ENCODE measurements at places on chromosomes 16 and 17. TPM values are rescaled to one million over a fixed set of nuclear protein-coding genes. Genes with fewer than 3 reads are reported as not detected.

DNA sequence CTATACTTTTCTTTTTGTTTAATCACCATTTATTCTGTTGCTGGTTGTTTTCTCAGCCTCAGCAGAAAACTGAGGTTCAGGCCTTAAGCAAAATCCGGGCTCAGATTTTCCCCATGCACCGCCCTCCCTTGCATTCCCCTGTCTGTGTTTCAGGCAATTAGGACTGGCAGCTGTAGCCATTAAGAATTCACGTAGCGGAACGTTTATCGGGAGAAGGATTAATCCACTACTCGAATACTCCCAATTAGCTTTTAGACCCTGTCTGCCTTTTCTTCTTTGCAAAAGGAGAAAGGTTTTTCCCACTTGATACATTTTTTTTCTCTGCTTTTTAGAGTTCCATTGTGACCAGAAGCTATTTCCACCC lies 173.1 kb downstream of the RPTOR start:
- DNase-seq: no peak

DNA sequence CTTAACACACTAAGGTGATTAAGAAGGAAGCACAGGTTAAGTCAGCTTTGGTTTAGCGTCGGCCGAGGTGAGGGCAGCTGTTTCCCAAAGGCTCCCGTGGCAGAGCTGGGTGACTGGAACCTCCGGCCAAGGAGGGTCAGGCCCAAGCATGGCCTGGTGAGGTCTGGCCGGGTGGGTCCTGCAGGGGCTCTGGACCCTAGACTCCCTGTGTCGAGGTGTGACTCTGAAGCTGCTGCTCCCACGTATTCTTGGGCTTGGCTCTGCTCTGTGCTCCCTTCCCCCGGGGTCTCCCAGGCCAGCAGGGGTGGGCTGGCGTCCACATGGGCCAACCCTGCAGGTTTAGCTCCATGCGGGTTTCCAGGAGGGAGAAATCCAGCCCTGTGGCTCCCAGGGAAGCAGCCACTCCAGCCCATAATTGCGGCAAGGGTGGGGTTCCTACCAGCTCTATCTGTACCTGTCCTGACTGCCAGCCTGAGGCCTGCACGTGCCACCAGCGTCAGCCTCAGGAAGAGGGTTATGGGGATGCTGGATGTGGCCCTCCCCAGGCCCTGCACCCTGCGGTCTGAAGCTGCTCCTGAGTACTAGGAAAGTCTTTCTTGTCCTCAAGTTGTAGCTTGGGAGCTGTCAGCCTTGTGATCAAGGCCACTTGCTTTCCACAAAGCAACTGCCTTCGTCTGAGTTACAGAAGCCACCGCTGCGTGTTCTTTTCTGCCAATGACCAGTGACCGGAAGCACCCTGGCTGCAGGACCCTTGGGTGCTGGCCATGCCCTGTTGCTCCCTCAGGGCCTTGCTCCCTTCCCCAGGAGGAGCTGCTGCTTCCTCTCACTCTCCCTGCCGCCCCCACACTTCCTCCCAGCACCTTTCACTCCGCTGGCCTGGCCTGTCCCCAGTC lies 4.8 kb downstream of the CDK5R1 start:
- no peak for DNase-seq

TGFB1I1 gene
- total RNA-seq: 46.9 TPM

- DNase-seq: peak; percentile 93
Measured at GRCh38 chr17:40550608-40551007, 14.7 kb downstream of the CCR7 start.

SPNS2 gene
- under 0.01 TPM for total RNA-seq

- no peak for DNase-seq
Measured at GRCh38 chr16:35194681-35195080, 1735.3 kb downstream of the TP53TG3F start.

DNA sequence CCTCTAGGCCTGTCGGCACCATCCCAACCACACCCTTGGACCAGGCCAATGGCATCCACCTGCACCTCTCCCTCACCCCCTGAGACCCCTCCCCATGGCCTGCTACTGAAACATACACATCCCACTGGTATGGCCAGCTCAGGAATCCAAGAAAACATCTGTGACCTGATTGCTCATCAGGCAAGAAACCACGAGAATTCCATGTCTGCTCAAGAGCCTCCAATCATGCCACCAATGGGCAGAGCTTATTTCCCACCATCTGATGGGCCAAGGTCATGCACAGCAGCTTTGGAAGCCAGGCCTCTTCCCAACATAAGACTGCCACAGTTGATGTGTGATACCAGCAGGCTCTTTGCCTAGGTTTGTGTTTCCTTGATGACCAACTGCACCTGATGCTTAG lies 190.1 kb downstream of the C16orf78 start:
- no peak for DNase-seq

DBNDD1 gene
- total RNA-seq: 1.3 TPM

- DNase-seq: no peak
Measured at GRCh38 chr17:79044462-79044861, 20.5 kb downstream of the C1QTNF1 start.

DNA sequence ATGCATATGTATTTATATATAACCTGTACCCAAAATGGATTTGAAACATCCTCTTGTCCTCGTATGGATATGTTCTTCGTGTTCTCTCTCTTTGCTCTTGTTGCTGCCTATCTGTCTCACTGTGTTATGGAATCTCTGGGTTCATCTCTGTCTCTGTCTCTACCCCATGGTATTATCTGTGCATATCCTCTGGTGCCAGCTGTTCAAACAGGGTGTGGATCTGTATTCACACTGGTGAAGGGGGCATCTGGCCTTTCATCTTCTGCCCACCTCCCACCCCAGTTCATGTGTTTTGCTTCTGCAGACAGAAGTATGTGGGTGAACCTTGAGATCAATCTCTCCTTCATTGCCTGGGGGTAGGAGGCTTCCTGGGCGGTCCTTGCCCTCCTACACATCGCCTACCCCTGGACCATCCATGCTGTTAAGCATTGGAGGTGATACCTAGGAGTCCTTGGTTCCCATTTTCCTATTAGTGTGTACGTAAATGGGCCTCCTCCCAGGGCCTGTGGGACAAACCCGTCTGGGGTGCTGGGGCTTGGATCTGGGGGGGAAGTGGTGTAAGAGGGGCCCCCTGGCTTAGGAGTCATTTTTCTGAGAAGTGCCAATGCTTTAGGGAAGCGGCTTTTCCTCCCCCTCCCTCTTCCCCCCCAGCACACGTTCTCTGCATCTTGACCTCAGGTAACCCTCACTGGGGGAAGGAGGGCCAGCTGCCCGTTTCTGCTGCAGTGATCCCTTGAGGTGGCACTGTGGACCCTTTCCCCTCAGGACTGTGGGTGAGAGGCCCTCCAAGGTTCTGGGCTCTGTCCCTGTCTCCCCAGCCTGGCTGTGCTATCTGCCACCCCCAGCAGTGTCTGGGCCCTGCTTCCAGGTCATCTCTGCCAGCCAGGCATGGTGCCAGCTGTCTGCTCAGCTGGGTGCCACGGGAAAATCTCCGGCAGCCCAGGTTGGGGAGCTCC lies 21.1 kb downstream of the RARA start:
- no peak for DNase-seq

GRCh38 chr17:72946156-72946555 lies 146.3 kb downstream of the SLC39A11 start:
- no peak for DNase-seq

FN3K gene
- 8.9 TPM for total RNA-seq

- no peak for DNase-seq
Measured at GRCh38 chr17:19724501-19725420, 8.4 kb upstream of the SLC47A2 start.

GRCh38 chr17:39244600-39245570 lies 19.1 kb upstream of the STAC2 start:
- peak; percentile 64 for DNase-seq

DNA sequence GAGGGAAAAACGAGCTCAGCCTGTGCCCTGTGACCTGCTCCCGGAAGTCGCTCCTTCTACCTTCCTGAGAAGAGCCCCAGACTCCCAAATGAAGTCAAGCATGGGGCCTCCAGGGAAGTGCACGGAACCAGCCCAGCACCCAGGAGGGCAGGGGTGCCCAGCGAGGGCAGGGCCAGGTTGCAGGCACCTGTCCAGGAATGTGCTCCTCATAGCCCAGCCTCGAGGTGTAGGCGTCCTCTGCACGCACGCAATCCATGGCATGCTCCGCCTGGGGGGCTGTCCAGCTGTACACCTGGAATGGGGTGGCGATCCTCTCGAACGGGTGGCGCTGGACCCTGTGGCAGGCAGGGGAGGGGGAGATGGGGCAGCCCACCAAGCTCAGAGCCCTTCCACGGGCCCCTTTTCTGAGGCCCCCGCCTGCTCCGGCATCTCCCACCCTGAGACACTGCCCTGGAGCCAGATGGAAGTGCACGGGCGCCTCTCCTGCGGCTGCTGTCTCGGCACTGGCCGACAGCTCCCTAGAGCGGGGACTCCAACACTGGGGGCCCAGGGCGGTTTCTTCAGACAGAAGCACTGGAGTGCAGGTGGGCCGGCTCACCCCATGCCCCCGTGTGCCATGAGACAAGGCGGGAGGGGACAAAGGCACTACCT lies 10.9 kb downstream of the CLUH start:
- no peak for DNase-seq

Data from fibroblast of lung (primary cell).